ENCODE measurements at places on chromosomes 6 and 20.

- no peak for DNase-seq
Measured at GRCh38 chr20:13684566-13685222, 46.0 kb upstream of the TASP1 start.

DNA sequence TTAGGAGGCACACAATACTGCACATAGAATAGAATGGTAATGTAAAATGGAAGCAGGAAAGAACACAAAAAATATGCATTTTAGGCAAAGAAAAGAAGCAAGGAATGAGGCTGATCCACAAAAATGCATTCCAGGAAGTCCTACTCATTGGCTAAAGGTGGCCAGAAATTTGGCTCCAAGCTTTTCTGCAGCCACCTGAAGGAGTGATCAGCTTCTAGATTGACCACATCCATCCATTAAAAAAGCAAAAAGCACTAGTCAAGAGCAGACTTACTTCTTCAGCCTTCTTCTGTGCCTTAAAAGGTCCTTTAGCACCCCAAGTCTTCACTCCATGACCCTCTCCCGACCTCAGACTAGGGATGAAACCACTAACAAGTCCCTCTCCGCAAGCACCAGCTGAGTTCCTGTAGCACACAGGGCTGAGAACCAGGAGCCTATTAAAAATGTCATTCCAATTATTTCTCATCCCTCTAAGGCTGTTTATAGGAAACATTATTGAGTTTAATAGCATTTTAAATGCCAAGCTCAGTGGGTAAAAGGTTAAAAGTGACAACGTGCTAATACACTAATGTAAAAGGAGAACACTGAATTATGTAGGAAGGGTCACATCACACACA, 36.5 kb downstream of the TRAM2 start:
- no peak for DNase-seq

- DNase-seq = peak; percentile 70
Measured at GRCh38 chr20:46709459-46710152, at the start of gene SLC2A10. SLC2A10 (plus strand) TSS chr20:46709649; CDS start chr20:46709737, 88 bp downstream.

DNA sequence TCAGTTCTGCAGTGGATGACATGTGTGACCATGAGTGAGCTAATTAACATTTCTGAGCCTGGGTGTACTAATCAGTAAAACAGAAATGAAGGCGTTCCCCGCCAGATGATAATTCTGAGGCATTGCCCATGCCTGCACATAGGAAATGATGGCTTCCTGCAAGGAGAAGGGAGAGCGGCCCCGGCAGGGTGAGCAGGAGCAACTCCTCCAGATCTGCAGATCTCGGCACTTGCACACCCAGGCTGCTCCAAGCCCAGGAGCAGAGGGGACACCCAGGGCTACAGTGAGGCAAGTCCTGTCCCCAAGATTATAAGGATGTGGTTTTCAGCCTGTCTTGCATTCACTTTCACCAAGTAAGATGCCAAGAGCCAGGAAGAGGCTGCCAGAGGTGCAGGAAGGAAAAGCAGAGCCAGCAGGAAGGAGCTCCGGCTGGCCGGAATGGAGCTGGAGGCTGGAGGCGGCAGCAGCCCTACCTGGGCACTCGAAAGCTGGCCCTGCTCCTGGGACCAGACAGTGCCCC, 177.5 kb upstream of the CST7 start:
- DNase-seq = no peak

GRCh38 chr6:118100717-118101116, 193.7 kb downstream of the SLC35F1 start:
- no peak for DNase-seq

DNA sequence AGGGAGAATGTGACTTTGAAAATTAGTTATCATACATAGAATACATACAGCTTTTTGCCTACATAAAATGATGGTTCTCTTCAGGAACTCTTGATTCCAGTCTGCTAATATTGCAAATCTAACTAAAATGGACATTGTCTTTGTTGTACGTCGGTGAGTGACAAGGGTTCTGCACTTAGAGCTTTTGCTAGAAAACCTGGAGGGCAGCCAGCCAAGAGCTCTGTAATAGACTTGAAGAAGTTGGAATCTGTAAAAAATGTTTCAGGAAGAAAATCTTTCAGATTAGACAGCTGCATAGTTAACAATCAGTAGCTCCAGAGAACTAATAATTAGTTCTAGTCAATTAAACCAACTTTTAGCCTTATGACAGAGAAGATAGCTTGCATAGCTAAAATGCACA, 138.3 kb downstream of the FLRT3 start:
- DNase-seq = no peak

GRCh38 chr20:39829661-39830060, 859.4 kb downstream of the MAFB start:
- DNase-seq = no peak

DNA sequence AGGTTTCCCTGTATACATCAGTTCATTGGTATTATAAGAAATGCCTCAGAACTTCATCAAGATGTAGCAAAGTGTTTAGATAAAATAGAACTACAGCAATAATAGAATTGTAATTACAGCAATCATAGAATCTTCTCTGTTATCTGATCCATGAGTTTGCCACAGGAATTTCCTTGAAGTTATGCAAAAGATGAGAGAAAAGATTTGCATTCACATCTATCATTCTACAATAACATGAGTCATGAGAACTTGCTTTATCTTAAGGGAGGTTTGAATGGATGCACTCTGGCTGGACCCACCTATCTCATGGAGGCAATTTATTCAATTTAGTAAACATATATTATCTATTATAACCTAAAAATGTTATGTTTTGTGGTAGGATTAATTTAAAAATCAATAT, 329.8 kb upstream of the EPHA7 start:
- no peak for DNase-seq

GRCh38 chr20:20881808-20882207, 169.4 kb upstream of the RALGAPA2 start:
- no peak for DNase-seq

DNA sequence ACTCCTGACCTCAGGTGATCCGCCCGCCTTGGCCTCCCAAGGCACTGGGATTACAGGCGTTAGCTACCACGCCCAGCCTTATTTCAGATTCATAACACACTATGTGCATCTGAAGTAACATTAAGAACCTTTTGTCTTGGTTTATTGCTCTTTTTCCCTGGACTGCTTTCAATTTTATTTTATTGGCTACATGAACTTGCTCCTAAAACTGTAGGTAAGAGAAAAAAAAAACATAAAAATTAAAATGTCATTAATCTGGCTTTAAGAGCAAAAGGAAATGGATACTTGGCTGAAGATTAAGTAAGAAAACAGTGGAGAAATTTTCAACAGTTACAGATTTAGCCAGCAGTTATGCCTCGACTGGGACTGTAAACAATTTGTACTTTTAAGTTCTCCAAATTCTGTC, 62.5 kb downstream of the GJA1 start:
- no peak for DNase-seq

DNA sequence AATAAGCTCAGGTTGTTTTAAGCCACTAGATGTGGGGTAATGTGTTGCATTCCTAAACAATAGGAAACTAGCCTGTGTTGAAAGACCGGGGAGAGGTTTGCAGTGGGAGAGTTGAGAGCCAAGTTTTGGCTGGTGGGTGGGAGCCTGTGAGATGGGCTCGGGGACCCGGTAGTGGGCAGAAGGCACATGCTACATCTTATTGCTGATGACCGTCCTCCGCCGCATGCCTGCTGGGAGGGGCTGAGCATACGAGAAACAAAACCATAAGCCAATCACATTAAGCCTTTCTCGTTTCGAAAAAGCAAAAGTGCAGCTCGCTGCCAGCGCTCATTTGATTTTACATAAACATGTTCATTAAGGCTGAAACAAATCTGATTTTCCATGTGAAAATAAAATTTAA, 57.4 kb upstream of the MPC1 start:
- DNase-seq = no peak

GRCh38 chr6:157510323-157511188, 129.6 kb downstream of the ZDHHC14 start:
- no peak for DNase-seq
